ENCODE measurements at places on chromosomes 1 and 21. TPM values are rescaled to one million over a fixed set of nuclear protein-coding genes. Genes with fewer than 3 reads are reported as not detected.

GRCh38 chr1:211420389-211420788, 71.6 kb downstream of the RD3 start:
- no peak overlapping the region for H3K27ac ChIP-seq
- H3K4me3 ChIP-seq: no peak overlapping the region
- H3K36me3 ChIP-seq: no peaks in the 10 kb centered on the region
- no peaks in the 10 kb centered on the region for H3K4me1 ChIP-seq
- no peaks in the 10 kb centered on the region for H3K27me3 ChIP-seq

GRCh38 chr1:39214998-39215873, 10.7 kb downstream of the MACF1 start:
- no peak for DNase-seq
- no peaks in the 10 kb centered on the region for H3K36me3 ChIP-seq
- peak overlapping the region; percentile 66 for H3K27ac ChIP-seq
- H3K27me3 ChIP-seq: no peaks in the 10 kb centered on the region
- H3K4me1 ChIP-seq: no peaks in the 10 kb centered on the region

GRCh38 chr1:41958015-41958673, 39.4 kb upstream of the HIVEP3 start:
- H3K27ac ChIP-seq: no peak overlapping the region
- peaks cover 8% of the 10 kb centered on the region for H3K4me1 ChIP-seq
- H3K36me3 ChIP-seq: no peaks in the 10 kb centered on the region
- H3K4me3 ChIP-seq: no peak overlapping the region

GRCh38 chr1:1309251-1310108, 1.1 kb downstream of the PUSL1 start:
- peak overlapping the region; percentile 90 for H3K27ac ChIP-seq
- no peak for DNase-seq
- no peaks in the 10 kb centered on the region for H3K27me3 ChIP-seq
- peaks cover 5% of the 10 kb centered on the region for H3K36me3 ChIP-seq
- peak overlapping the region; percentile 86 for H3K4me3 ChIP-seq
- peaks cover 25% of the 10 kb centered on the region for H3K4me1 ChIP-seq

DNA sequence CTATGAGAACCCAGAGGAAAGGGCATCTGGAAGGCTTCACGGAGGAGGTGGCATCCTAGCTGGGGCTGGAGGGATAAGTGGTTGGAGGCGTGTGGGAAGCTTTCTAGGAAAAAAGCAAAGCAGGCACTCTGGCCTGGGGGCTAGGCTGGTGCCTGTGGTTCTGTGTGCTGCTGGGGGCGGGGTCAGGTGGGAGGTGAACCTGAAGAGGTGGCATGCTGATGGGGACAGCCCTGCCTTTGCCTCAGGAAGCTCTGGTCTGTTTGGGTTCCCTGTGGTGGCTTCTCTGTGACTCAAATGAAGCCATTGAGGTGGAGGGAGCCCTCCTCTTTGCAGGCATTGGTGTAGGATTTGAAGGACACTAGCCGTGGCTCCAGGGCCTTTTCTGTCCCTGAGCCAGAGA, 221.6 kb upstream of the POU3F1 start:
- no peak for DNase-seq
- no peak overlapping the region for H3K4me3 ChIP-seq
- H3K36me3 ChIP-seq: no peaks in the 10 kb centered on the region
- H3K27ac ChIP-seq: no peak overlapping the region

DNA sequence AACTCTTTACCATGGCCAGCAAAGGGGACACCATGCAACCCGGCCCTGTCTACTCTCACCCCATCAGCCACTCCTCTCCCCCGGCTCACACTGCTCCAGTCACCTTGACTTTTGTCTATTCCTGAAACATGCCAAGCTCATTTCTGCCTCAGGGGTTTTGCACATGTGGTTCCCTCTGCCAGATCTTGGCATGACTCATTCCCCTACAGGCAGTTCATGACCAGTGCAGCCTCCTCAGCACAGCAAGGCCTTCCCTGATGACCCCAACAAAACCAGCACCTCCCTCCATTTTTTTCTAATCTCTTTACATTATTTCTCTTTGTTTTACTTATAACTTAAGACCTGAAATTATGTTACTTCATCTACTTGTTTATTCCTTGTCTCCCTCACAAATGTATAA, 58.6 kb upstream of the GJB5 start:
- no peak for DNase-seq
- H3K4me1 ChIP-seq: no peaks in the 10 kb centered on the region
- no peaks in the 10 kb centered on the region for H3K36me3 ChIP-seq
- no peak overlapping the region for H3K27ac ChIP-seq

- peak overlapping the region; percentile 82 for H3K27ac ChIP-seq
- no peak overlapping the region for H3K4me3 ChIP-seq
- H3K27me3 ChIP-seq: no peaks in the 10 kb centered on the region
- no peaks in the 10 kb centered on the region for H3K36me3 ChIP-seq
- H3K4me1 ChIP-seq: peaks cover 6% of the 10 kb centered on the region
These were observed 50.1 kb downstream of the NDUFS5 start for GRCh38 chr1:39076127-39076798.

GRCh38 chr1:43414634-43415223, 25.0 kb downstream of the SZT2 start:
- H3K4me3 ChIP-seq: no peak overlapping the region
- H3K27me3 ChIP-seq: no peaks in the 10 kb centered on the region
- no peaks in the 10 kb centered on the region for H3K4me1 ChIP-seq
- no peak for DNase-seq
- no peak overlapping the region for H3K27ac ChIP-seq

DNA sequence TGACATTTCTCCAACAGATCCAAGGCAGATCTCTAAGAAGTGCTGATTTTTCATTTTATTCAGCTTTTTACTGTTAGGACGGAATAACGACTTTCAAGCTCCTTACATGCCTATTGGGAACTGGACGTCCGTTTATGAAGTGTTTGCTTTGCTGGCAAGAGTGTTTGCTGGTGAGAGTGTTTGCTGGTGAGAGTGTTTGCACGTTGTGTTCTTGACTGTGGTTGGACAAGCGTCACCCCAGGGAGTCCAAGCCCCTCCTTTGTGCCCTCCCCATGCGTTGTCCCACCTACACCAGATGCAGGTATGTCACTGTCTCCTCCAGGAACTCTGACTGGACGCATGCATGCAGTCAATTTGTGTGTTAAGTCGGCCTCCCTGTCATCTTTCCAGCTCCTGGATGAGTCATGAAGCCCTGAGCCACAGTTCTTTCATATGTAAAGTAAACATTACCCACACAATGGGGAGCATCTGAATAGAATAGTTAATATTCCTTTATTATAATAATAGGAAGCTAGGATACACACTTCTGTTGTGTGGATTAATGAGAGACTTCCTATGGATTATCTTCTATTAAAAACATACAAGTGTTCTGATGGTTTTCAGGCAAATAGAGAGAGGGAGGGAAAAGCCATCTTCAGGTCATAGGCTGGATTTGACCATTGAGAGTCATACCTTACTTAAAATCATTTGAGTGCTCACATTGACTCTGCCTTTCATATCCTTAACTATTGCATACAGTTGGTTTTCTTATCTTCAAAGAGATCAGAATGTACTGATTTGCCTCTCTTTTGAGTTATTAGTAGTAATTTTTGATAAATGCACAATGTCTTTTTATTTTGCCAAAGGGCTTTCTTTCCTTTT, 119.2 kb downstream of the GALNT2 start:
- H3K27ac ChIP-seq: peak overlapping the region; percentile 84
- no peaks in the 10 kb centered on the region for H3K36me3 ChIP-seq
- H3K4me3 ChIP-seq: peak overlapping the region; percentile 20
- DNase-seq: peak; percentile 66
- H3K27me3 ChIP-seq: no peaks in the 10 kb centered on the region
- no peaks in the 10 kb centered on the region for H3K4me1 ChIP-seq

- no peaks in the 10 kb centered on the region for H3K36me3 ChIP-seq
- no peak overlapping the region for H3K4me3 ChIP-seq
- no peak for DNase-seq
- H3K4me1 ChIP-seq: no peaks in the 10 kb centered on the region
- no peak overlapping the region for H3K27ac ChIP-seq
These were observed 73.4 kb downstream of the MACF1 start for GRCh38 chr1:39277879-39278278.

DNA sequence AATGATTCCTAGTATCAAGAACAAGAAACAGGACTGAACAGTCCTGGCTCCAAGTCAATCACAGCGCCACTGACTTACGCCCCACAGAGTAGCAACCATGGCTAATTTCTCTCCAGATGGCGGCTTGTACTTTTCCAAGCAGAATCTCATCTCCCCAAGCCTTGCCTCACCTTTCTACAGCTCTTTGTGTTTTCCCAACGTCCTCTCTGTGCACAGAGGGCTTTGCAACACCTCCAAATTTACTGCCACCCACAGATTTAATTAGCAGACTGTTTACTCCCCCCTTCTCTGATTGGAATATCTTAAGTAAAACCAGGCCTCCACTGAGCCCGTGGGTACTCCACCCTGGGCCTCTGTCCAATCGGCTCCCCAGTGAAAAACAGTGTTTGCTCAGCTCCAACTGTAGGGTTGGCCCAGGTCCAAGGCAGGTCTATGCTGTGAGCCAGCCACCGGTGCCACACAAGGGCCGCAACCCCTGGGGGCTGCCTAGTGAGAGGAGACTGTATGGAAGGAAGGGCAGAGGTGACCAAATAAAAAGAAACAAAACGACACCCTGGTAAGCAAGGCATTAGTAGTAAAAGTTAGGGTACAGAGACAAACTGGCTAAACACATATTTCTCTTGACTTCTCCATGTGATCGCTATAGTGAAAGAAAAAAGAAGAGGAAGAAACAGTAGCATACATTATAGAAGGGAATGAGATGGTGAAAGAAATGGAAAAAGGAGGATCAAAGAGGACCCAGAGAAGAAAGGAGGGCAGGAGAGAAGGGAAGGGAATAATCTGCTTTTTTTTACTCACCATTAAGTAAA, 128.4 kb upstream of the SOD1 start:
- H3K4me3 ChIP-seq: no peak overlapping the region
- DNase-seq: no peak
- H3K36me3 ChIP-seq: no peaks in the 10 kb centered on the region
- no peaks in the 10 kb centered on the region for H3K4me1 ChIP-seq

GRCh38 chr1:204326771-204327300, 32.9 kb downstream of the PLEKHA6 start:
- H3K4me3 ChIP-seq: no peak overlapping the region
- no peaks in the 10 kb centered on the region for H3K4me1 ChIP-seq
- no peaks in the 10 kb centered on the region for H3K36me3 ChIP-seq
- no peaks in the 10 kb centered on the region for H3K27me3 ChIP-seq
- DNase-seq: no peak

DNA sequence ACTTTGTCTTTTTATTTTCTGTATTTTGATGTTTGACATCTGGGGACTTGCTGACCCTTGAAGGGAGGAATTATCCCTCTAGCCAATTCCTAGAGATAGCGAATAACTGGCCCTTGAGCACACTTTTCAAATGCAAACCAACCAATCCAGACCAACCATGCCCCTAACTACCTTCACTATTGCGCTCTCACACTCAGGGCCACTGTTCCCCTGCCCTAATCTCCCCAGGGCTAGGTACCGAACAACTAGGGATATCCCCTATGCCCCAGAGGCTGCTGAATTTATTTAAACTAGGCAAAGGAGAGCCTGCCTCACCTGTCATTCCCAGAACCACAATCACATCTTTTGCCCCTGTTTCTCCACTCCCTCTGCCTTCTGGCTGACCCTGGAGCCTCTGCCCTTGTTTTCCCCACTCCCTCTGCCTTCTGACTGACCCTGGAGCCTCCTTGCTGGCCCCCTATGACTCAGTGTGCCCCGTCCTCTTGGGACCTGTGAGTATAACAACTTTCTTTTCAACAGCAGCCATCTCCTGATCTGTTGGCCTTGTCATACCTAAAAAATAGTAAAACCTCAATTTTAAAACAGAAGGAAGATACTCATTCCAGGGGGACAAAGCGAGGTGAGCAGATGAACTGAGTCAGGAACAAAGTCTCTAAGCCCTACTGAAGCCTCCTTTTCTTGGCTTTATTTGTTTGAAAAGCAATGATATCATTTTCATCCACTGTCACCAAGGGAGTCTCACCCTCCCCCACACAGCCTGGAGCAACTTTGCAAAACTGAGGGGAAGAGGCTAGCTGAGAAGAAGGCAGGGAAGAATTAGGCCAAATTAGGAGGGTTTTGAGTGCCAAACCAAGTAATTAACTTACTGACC, 115.5 kb downstream of the NMNAT2 start:
- no peak for DNase-seq
- no peaks in the 10 kb centered on the region for H3K36me3 ChIP-seq
- H3K27me3 ChIP-seq: no peaks in the 10 kb centered on the region
- H3K27ac ChIP-seq: peak overlapping the region; percentile 50
- no peak overlapping the region for H3K4me3 ChIP-seq
- H3K4me1 ChIP-seq: no peaks in the 10 kb centered on the region

DNA sequence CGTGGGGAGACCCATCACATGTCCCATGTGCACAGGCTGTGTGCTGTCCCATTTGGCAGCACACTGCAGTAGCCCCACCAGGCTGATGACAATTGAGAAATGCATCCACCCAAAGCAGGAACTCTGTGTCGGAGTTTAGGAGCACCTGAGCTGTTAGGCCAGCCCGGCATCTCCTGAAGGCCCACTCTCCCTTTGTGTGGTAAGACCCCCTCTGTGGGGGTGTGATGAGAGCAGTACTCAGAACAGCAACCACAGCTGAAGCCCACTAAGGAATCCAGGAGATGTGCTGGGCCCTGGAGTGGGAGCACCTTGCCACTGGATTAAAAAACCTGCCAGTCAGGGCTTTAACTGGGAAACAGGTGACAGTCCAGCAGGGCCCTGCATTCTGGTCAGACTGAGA, 37.2 kb downstream of the FCRL5 start:
- H3K27me3 ChIP-seq: no peaks in the 10 kb centered on the region
- H3K27ac ChIP-seq: no peak overlapping the region
- no peak for DNase-seq
- no peaks in the 10 kb centered on the region for H3K4me1 ChIP-seq
- no peak overlapping the region for H3K4me3 ChIP-seq

DNA sequence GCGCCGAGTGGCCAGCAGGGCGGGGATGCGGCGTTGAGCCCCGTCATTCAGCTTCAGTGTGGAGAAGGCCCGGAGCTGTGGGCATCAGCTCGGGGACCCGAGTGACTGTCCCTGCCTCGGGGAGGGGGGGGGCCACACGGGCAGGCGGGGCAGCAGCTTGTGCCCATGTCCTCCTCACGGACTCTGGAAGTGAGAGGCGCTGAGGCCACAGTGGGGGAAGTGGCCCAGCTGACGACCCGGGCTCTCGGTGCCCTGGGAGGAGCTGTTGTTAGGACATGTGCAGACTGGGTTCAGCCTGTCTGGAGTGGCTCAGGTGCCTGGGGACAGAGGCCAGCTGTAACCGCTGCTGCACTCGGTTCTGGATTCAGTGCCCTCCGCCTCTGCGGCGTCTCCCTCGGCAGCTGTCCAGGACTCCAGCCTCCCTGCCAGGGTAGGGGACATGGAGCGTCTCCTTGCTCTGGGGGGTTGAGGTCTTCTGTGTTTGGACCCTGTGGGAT, 71.1 kb downstream of the SKI start:
- peak overlapping the region; percentile 51 for H3K4me3 ChIP-seq
- no peaks in the 10 kb centered on the region for H3K27me3 ChIP-seq
- peaks cover 8% of the 10 kb centered on the region for H3K4me1 ChIP-seq
- H3K36me3 ChIP-seq: no peaks in the 10 kb centered on the region
- peak overlapping the region; percentile 61 for H3K27ac ChIP-seq

Gene SPRR5
- total RNA-seq: not detected

Gene A3GALT2
- total RNA-seq: not detected

Gene IVL
- total RNA-seq: not detected

Gene RAP1GAP
- 7.2 TPM for total RNA-seq

Gene MPL
- total RNA-seq: not detected

Gene OR2L5
- 0.44 TPM for total RNA-seq

Gene KIF17
- 3.5 TPM for total RNA-seq

Gene HSPB7
- total RNA-seq: 183 TPM

Gene ADAM30
- not detected for total RNA-seq

Gene ZBTB37
- total RNA-seq: 15.7 TPM

Gene ANGEL2
- total RNA-seq: 84.0 TPM

Data from breast epithelium (tissue), 4 donors.